ENCODE measurements at places on chromosomes 7 and 10.
A peak's percentile ranks its signal among the peaks of the same experiment; 100 is the strongest.

- DNase-seq, result no peak
These were observed 72.3 kb upstream of the APBB1IP start for GRCh38 chr10:26365681-26366358.

GRCh38 chr7:86012971-86013370, 630.7 kb upstream of the GRM3 start:
- no peak for DNase-seq

GRCh38 chr7:116167177-116167576, 43.2 kb upstream of the TES start:
- no peak for DNase-seq

DNA sequence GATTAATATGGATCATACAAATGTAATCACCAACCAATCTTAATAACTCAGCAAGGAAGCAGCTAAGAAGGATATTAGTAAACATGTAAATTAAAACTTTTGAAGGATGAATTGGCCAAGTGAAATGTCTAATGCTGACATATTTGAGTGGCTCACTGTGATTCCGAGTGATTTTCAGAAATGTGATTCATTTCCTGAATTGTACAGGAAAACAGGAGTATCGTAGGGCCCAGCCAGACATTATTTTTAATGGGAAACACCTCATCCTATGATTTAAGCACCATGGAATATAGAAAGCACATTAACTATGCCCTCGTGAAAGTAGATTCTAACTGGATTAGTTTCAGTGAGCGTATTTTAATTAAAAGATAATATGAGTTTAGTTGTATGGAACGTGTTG, 82.3 kb downstream of the LHFPL3 start:
- no peak for DNase-seq

GRCh38 chr7:149496642-149497391, 792 bp downstream of the ZNF746 start:
- peak; percentile 42 for DNase-seq

DNA sequence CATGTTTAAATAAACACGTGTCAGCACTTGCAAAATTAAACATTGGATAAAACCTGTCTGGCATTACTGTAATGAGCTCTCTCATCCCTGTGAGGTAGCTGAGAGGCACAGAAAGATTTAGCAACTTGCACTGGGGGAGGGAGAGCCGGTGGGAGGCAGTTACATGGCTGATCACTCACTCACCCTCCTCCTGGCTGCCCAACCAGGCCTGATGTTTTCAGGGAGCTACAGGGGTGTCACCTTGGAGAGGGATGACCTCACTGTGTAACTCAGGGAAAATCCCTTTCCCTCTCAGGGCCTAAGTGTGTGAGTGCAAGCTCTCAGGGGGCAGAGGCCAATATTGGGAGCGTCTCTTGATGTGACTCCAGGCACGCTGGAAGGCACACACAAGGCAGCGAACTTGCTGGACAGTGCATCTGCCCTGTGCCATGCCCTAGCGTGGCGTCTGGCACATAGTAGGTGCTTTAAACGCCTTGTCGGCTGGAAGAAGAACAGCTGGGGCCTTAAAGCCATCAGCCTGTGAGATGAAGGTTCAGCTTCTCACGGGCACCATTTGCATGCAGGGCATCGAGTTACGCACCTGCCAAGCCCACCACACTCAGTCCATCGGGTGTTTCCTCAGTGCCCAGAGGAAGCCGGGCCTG, 51.1 kb downstream of the ELFN1 start:
- DNase-seq, result no peak

DNA sequence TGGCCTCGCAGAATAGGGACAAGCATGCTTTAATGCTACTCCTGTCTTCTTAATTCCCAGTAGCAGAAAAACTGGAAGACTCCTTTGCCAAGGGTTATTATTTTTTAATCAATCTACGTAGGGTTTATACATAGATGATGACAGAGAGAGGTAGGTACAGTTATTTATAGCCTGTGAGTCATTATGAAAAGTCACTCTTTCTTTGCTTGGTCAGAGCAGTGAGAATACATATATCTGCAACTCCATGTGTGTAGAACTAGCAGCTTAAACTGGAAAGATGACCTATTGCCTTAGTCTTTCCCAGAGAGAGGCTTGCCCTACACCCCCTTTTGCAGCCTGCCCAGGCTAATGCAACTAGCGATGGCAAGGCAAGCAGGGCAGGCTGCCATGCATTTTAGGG, 1050.6 kb downstream of the NRG3 start:
- DNase-seq, result no peak

DNA sequence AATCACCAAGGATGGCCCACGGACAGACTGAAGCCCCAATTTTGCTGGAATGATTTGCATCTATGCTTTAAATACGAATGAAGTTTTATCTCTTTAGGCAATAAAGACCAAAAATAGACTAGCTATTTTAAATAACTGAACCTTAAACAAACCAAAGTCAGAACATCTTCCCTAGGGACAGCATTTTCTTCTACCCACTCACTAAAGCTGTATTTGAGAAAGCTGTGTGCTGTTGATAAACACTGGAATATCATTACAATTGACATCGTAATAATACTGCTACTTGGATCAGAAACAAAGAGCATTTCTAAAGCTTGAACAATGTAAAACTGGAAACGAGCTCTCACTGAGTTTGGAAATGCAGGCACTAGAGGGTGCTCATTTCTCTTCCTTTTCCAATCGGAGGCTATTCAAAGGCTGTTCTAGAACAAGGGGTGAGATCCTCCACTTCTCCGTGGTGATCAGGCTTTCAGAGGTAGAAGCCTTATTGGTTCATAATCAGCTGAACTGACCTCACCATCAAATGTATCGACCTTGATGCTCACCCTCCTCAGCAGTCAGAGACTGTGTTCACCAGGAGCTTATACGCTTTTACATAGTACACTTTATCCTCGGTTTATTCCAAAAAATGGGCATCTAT, 225.3 kb upstream of the PRSS1 start:
- no peak for DNase-seq

- no peak for DNase-seq
These were observed 130.7 kb downstream of the ADRA2A start for GRCh38 chr10:111207500-111207899.

GRCh38 chr7:84195295-84196060, 889 bp upstream of the SEMA3A start:
- DNase-seq, result no peak

DNA sequence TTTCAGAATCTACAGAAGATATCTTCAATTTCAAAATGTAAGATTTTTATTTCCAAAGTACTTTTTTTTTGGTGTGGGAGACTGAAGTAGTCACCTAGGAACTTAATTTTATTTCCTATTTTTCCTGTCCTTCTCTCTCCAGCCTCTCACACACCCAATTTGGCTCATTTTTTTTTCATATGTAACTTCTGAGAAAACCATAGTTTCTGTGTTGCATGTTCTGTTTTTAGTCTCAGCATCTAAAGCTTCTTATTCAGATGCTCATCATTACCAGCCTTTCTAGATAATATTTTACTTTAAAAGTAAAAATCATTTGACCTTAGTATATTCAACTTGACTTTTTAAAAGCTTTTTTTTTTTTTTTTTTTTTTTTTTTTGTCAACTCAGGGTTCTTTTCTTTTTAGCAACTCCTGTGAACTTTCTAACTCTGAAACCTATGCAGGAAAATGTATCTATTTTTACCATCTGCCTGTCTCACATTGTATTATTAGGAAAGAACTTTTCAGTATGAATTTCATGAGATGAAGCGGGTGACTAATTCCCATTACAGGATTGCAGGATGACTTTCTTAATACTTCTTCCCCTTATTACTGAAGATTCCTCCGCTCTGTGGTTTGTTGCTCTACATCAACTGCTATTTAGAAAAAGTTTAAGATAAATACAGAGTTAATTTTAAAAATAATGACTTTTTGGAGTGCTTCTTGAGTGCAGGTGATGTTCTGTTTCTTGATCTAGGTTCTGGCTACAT, 73.6 kb upstream of the LSM8 start:
- DNase-seq, result no peak

DNA sequence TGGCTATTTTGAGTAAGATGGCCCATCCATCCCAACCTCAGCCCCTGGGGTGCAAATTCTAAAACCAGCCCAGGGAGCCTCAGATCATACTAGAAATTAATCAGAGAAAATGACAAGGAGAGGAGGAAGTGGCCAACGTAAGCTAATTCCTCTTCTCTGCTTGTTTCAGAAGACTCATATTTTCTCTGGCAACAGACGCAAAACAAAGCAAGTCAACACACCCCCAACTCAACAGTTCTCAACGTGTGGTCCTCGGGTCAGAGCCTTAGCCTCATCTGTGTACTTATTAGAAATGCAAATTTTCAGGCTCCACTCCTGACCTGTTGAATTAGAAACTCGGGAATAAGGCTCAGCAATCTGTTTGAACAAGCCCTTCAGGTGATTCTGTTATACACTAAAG, 413.9 kb upstream of the AUTS2 start:
- DNase-seq, result no peak

DNA sequence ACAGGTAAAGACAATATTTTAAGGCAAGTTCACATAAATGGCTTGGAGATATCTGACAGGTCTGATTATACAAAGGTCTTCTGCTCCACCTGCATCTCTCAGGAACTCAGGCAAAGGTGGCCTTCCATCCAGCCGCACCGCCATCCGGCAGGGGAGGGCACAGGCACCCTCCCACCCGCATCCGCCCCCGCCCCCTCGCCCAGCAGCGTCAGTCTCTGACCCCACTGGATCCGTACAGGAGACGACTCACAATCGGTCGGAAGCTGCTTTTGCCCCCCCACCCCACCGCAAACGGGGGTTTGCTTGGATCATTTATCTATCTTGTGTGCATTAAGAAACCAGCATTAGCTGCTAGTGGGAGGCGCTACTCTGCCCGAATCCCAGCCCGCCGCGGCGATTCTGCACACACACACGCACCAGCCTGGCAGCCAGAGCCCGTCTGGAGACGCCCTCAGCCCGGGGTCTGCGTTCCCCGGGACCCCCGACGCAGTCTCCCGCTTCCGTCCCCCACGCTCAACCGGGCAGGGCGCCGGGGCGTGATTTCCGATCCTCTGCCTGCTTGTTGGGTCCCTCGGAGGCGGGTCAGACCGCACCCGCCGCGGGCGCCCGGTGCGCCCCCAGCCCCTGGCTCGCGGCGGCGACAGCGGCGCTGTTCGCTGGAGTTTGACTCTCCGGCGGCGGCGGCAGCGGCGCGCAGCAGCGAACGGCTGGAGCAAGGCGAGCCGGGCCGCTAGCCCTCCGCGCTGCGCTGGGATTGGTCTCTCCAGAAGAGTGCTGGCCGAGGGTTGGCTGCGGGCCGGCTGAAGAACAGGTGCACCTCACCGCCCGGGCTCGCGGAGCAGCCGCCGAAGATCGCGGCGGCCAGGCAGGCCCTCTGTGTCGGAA, 820 bp upstream of the NRG3 start:
- DNase-seq, result no peak

GRCh38 chr10:75435291-75435690, 3.9 kb downstream of the LRMDA start:
- DNase-seq, result no peak

DNA sequence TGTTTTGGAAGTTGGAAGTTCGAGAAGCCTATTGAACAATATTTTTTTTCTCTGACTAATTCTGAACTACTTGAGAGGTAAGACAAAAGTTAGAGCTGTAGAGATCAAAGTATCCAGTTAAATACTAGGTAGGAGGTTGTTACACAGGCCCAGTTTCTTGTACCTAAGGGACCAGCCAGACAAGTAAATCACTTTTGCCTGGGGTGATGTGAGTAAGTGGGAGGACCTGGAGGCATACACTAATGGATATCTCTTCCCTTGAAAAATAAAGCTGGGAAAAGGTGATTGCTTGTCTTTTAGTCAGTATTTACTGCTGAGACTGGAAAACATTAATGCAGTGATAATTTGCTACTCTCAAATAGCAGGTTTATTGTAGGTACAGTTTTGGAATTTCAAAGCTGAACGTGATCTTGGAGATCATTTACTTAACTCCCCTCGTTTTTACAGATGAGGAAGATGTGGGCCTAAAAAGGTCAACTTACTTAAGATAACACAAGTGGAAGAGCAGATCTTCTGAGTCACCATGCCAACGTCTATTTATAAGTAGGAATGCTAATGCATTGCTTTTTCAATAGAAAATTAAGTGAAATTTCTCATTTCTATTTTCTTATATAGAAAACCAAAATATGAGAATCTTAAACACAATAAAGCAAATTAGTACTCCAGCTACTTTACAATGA, 181.3 kb downstream of the PPP1R9A start:
- DNase-seq, result no peak

DNA sequence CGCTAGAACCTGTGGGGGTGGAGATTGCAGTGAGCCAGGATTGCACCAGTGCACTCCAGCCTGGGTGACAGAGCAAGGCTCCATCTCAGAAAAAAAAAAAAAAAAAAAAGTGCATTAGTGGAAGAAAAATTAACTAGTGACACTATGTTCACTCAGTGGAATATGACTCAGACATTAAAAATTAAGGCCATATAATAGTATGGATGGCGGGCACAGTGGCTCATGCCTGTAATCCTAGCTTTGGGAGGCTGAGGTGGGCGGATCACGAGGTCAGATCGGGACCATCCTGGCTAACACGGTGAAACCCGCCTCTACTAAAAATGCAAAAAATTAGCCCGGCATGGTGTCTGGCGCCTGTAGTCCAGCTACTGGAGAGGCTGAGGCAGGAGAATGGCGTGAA, 3.4 kb downstream of the PHYH start:
- DNase-seq, result no peak
